ENCODE measurements at places on chromosomes 4 and X.

GRCh38 chr4:11805842-11806241 is 377.1 kb upstream of the HS3ST1 start:
- no peak overlapping the region for H3K27ac ChIP-seq
- no peaks in the 10 kb centered on the region for H3K27me3 ChIP-seq
- DNase-seq, result no peak
- no peaks in the 10 kb centered on the region for H3K36me3 ChIP-seq
- H3K4me3 ChIP-seq, result no peak overlapping the region
- H3K4me1 ChIP-seq, result no peaks in the 10 kb centered on the region

- no peak for DNase-seq
- no peak overlapping the region for H3K4me3 ChIP-seq
- peaks cover 17% of the 10 kb centered on the region for H3K4me1 ChIP-seq
- H3K36me3 ChIP-seq, result peaks cover 6% of the 10 kb centered on the region
- H3K27ac ChIP-seq, result no peak overlapping the region
Observed at GRCh38 chr4:75511841-75512240, 2.4 kb downstream of the RCHY1 start.

- H3K36me3 ChIP-seq, result peaks cover 19% of the 10 kb centered on the region
- DNase-seq, result no peak
- H3K4me1 ChIP-seq, result no peaks in the 10 kb centered on the region
- no peak overlapping the region for H3K4me3 ChIP-seq
- no peaks in the 10 kb centered on the region for H3K27me3 ChIP-seq
- no peak overlapping the region for H3K27ac ChIP-seq
Observed at GRCh38 chr4:174314770-174315169, 31.1 kb downstream of the CEP44 start.

GRCh38 chr4:38715050-38715449 is 51.1 kb downstream of the KLF3 start:
- no peak overlapping the region for H3K27ac ChIP-seq
- H3K4me1 ChIP-seq, result no peaks in the 10 kb centered on the region
- H3K4me3 ChIP-seq, result no peak overlapping the region
- no peak for DNase-seq
- no peaks in the 10 kb centered on the region for H3K27me3 ChIP-seq

- no peaks in the 10 kb centered on the region for H3K36me3 ChIP-seq
- DNase-seq, result no peak
- H3K4me1 ChIP-seq, result no peaks in the 10 kb centered on the region
- no peak overlapping the region for H3K27ac ChIP-seq
- H3K27me3 ChIP-seq, result no peaks in the 10 kb centered on the region
Observed at GRCh38 chr4:174394915-174395314, 111.2 kb downstream of the CEP44 start.

- H3K4me3 ChIP-seq, result no peak overlapping the region
- H3K27ac ChIP-seq, result no peak overlapping the region
- H3K36me3 ChIP-seq, result no peaks in the 10 kb centered on the region
- H3K4me1 ChIP-seq, result no peaks in the 10 kb centered on the region
- no peaks in the 10 kb centered on the region for H3K27me3 ChIP-seq
Observed at GRCh38 chr4:163591614-163592020, 97.1 kb downstream of the TMA16 start.

DNA sequence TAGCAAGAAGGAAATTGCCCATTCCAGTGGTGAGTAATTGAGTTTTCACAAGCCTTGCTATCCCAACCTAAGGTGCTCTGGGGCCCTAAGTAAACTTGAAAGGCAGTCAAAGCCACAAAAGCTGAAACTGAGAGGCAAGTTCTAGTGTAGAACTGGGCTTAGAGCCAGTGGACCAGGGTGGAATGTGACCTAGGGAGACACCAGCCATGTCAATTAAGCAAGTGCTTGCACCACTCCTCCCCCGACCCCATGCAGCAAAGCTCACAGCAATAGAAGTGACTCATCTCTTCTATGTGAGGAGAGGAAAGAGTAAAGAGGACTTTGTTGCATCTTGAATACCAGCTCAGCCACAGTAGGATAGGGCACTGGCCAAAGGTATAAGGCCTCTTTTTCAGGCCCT is 486.1 kb upstream of the POU3F4 start:
- H3K36me3 ChIP-seq, result no peaks in the 10 kb centered on the region
- no peak for DNase-seq
- H3K4me1 ChIP-seq, result no peaks in the 10 kb centered on the region
- H3K27ac ChIP-seq, result no peak overlapping the region
- no peaks in the 10 kb centered on the region for H3K27me3 ChIP-seq
- no peak overlapping the region for H3K4me3 ChIP-seq

DNA sequence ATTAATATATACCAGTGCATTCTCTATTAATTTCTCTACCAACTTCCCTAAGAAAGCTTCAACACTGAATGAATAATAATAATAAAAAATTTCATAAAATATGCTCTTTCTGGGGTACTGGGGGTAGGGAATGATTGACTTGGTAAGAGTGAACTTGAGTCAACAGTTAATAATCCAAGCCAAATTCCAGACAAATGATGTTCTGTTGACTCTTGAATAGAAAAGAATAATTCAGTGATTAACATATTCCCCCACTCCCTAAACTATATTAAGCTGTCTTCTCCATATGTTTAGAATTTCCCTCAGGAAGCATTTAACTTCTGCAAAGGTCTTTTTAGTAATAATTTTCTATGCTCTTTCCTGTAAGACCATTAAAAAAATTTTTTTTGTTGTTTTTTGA is 12.3 kb downstream of the PGRMC2 start:
- no peak overlapping the region for H3K27ac ChIP-seq
- H3K27me3 ChIP-seq, result no peaks in the 10 kb centered on the region
- DNase-seq, result no peak
- H3K4me1 ChIP-seq, result no peaks in the 10 kb centered on the region
- no peak overlapping the region for H3K4me3 ChIP-seq
- peaks cover 3% of the 10 kb centered on the region for H3K36me3 ChIP-seq

DNA sequence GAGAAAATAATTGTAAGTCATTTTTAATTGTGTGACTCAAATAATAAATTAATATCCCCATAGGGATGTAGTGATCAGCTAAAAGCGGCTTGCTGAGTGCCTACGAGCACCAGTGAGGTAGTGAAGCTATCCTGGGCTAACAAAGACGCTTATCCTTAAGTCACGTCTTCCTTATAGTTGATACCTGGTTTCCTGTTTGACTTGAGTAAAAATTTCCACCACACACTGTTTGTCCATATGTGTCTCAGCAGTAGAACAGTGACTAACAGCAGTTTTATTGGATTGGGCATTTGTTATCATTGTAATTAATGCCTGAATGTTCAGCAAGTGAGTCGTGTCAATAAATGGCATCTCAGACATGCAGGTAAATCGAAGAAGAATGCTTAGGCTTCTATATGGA is 241.1 kb downstream of the GRXCR1 start:
- H3K36me3 ChIP-seq, result no peaks in the 10 kb centered on the region
- no peaks in the 10 kb centered on the region for H3K27me3 ChIP-seq
- H3K27ac ChIP-seq, result no peak overlapping the region

DNA sequence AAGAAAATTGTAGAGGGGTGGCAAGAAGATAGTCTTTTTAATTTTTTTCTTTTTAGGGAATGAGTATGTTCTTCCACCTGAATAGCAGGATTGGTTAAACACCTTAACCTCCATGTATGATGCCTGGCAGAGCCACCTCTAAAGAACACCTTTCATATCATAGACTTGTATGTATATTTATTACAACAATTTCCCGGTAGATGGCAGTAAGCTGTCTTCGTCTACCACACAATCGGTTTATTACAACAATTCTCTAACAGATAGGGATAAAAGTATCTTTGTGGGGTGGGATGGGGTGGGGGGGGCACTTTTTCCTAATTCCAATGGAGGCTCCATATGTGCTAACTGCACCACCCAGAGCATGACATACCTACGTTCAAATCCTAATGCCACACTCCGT is 255.5 kb downstream of the LDB2 start:
- H3K36me3 ChIP-seq, result no peaks in the 10 kb centered on the region
- H3K4me1 ChIP-seq, result no peaks in the 10 kb centered on the region
- no peak overlapping the region for H3K4me3 ChIP-seq
- no peaks in the 10 kb centered on the region for H3K27me3 ChIP-seq
- H3K27ac ChIP-seq, result no peak overlapping the region
